Trophoblast cell (in vitro differentiated cells and primary cell): ENCODE measurements at places on chromosomes 4 and X.
A peak's percentile ranks its signal among the peaks of the same experiment; 100 is the strongest.

GRCh38 chrX:44958480-44958879 is 85.5 kb downstream of the KDM6A start:
- no peak for DNase-seq

DNA sequence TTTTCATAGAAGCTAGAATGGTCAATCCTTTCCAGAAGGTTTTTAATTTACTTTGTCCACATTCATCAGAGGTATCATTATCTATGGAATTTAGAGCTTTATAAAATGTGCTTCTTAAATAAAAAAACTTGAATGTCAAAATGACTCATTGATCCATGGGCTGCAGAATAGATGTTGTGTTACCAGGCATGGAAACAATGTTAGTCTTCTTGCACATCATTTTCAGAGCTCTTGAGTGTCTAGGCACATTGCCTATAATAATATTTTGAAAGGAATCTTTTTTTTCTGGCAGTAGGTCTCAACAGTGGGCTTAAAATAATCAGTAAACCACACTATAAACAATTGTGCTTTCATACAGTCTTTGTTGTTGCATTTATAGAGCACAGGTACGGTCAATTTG is 200.3 kb downstream of the FAT4 start:
- DNase-seq = no peak

DNA sequence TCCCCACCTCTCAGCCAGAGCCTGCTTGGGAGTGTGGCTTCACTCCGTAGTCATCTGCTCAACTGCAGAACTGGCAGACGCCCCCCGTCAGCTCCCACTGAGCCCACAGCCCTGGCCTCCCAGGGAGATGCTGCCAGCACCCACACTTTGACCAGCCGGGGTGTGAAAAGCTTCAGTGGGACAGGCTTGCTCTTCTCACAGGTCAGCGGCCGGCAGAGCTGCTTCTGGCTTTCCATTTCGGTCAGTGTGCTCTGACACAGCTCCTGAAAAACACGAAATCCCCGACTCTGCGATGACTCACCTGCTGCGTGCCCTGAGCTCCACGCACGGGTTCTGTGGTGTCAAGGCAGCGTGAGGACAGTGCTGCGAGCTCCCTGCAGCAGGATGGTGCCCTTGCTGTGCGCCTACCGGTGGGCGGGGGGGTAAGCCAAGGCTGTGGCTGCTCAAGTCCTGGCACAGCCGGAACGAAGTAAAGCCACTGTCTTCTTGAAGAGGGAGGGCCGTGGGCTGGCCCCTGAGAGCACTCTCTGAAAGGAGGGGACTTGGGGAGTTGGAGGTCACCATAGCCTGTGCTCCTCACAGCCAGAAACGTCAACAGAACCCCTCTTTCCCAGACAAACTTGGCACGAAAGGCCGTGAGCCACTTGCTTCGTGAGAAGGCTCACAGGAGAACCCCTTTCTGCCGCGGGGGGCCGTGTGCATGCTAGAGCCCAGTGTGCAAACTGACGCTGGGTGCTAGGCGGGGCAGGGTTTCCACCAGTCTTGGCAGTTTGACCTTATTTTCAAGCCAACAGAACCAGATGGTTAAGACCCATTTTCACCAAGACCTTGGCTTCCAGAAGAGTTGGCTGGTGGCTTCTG is 23.6 kb downstream of the NOP14 start:
- DNase-seq = no peak

DNA sequence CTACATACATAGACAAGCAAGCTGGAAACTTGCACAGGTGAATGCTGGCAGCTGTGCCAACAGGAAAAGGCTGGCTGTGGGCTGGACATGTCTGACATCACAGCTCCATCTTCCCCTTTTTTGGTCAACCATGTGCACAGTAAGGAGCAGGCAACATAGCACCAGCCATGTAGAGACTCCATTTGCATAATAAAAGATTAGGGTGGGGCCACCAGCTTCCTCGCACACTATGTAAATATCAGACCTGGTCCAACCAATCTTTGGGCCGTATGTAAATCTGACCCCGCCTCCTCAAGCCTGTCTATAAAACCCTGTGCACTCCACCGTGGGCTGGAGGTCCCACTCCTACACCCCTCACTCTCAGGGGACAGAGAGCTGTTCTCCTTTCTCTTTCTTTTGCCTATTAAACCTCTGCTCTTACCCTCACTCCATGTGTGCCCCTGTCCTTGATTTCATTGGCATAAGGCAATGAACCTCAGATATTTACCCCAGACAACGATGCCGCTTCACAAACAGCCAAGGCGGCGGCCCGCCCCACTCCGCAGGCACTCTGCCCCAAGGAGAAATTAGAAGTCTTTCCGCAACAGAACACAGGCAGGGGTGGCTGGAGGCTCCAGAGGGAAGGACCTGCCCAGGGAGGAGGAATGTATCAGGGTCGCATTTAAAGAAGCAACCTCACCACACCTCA is 862.2 kb downstream of the TRIML1 start:
- no peak for DNase-seq

GRCh38 chr4:92847026-92847425 is 543.3 kb downstream of the GRID2 start:
- DNase-seq = no peak

DNA sequence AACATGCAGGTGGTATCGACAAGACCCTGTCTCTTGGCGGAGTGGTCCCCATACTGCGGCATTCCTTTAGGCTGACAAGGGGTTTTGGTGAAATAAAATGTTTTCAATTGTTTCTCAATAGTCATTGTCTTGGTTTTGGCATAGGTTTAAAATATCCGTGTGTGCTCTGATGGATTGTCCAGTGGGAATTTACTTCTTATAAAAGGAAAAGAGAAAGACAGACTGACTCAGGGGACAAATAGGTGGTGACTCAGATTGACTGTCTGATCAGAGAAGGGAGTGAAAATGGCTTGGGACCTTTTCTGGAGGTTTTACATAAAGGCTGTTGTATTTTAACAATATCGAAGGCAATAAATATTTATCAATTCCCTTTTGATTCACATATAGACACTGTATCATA is 129.8 kb downstream of the SORBS2 start:
- peak; percentile 18 for DNase-seq

GRCh38 chr4:187550256-187550950 is 445.2 kb upstream of the ZFP42 start:
- DNase-seq = no peak

GRCh38 chr4:118340109-118340508 is 12.7 kb downstream of the PRSS12 start:
- DNase-seq = no peak

DNA sequence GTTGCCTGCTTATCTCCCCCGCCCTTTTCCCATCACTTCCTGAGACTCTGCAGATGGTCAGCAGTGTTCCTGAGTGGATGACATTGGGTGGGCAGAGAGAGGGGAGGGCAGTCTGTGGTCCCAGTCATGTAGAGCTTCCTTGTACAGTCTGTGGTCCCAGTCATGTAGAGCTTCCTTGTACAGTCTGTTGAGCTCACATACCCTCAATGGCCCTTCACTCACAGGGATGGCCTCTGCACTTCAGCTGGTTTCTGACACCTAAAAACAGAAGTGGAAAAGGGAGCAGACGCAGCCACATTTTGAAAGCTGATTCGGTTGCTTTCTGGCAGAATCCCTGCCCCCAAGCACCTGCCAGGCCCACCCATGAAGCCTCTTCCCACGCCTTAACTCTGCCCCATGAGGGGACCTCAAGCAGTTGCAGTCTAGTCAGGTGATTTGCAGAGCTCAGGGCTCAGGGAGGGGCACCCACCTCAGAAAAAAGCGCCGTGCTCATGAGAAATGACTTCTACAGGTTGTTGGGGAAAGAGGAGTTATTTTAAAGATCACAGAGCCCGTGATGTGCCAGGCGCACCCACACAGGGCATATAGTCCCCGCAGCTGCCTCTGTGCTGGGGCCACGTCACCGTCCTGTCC is 3.6 kb upstream of the TMEM271 start:
- DNase-seq = no peak
